ENCODE measurements at places on chromosomes 1 and 21.

GRCh38 chr21:17651526-17651925 is 38.8 kb upstream of the BTG3 start:
- no peak for DNase-seq

DNA sequence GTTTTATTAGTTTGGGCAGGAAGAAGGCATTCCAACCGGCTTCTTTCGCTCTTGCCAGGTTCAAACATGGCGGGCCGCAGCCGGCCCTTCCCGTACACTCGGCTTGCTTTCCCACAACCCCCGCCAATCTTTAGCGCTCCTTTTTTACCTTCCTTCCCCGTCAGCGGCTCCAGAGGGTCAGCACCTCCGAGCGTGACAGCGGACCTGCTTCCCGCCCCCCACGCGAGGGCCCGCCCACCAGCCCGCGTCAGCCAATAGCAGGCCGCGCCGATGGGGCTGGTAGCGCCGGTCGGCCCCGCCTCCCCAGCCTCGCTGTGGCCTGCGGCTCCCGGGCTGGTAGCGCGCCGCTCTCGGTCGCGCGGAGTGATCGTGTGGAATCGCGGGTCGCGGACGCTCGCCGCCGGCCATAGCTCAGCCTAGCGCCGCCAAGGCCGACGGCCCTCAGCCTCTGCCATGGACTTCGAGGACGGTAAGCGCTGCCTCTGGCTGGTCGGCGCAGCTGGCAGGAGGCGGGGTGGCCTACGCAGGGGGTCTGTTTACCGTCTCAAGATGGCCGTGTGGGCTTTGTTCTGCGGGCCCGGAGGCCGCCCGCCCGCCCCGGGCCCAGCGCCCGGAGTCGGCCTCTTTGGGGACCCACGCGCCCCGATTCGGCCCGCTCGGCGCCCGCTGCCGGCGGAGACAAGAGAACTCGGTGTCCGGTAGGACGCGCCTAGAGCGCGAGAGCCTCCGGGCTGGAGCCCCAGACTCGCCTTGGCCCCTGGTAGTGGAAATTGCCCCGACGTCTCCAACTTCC is at the start of gene ZNF326:
Gene ZNF326, plus strand, starts transcription at position 306 of the 793 bp plus-strand sequence. Its CDS starts 148 bp downstream, at position 454.
- peak; percentile 98 for DNase-seq

DNA sequence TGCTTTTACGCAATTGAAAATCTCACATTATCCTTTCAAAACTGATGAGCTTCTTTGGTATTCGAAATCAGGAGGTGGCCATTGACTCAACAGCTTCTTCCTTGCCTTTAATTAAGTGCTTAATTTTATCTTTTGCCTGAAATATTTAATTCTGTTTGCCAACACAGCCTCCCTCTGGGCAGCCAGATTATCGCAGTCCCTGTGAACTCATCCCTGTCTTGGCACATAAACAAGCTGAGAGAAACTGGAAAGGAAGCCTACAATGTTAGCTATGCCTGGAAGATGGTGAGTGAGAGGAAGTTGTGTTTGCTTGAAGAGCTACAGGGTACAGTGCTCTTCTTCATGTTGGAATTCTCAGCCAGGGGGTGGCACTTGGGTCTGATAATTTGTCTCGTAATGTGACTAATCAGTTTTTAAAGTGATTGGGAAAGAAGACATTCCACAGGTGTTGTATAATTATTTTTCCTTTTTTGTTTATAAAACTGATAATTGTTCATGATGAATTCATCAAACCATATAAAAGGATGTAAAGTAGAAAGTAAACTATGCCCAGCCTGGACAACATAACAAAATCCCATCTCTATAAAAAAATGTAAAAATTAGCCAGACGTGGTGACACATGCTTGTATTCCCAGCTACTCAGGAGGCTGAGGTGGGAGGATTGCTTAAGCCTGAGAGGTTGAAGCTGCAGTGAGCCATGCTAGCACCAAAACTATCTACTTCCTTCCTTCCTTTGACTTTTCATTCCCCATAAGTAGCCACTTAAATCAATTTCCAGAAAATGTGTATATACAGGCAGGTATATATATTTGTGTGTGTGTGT is 90.1 kb upstream of the RAVER2 start:
- DNase-seq: no peak

DNA sequence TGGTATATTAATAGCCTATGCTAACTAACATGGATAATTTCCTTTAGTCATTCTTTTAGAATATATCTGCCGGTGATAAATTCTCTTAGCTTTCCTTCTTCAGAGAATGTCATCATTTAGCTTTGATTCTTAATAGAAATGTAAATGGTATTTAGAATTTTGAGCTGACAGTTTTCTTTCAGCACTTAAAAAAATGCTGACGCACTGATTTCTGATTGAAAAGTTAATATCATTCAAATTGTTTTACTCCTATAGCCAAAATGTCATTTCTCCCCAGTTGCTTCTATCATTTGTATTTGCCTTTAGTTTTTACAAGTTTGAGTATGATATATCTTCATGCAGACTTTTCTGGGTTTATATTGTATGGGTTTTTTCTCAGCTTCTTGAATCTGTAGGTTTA is 668.0 kb downstream of the LTN1 start:
- DNase-seq: no peak

DNA sequence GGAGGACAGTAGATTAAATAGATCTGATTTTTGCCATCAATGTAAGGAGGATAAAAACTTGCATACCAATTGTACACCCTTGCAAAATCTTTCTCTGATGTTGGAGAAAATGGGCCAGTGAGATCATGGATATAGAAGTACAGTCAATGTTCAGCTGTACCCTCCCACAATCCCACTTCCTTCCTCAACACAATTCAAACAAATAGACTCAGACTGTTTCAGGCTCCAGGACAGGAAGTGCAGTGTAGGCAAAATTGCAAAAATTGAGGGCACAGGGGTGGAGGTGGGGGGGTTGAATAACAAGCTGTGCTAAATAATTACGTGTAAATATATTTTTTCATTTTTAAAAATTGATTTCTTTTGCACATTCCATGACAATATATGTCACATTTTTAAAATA is 3.9 kb upstream of the IFI44 start:
- no peak for DNase-seq

Measured in chondrocyte (in vitro differentiated cells).